ENCODE measurements at places on chromosomes 4 and X.

- no peak overlapping the region for H3K4me3 ChIP-seq
- peaks cover 5% of the 10 kb centered on the region for H3K4me1 ChIP-seq
- no peak overlapping the region for H3K27ac ChIP-seq
- H3K36me3 ChIP-seq, result no peaks in the 10 kb centered on the region
- DNase-seq, result no peak
- no peaks in the 10 kb centered on the region for H3K27me3 ChIP-seq
Measured at GRCh38 chrX:139936259-139936658, 3.4 kb upstream of the ATP11C start.

- H3K36me3 ChIP-seq, result no peaks in the 10 kb centered on the region
- H3K4me3 ChIP-seq, result no peak overlapping the region
- no peak overlapping the region for H3K27ac ChIP-seq
- DNase-seq, result no peak
Measured at GRCh38 chr4:140753329-140753728, 2.9 kb downstream of the TBC1D9 start.

- H3K27ac ChIP-seq, result no peak overlapping the region
- H3K4me1 ChIP-seq, result no peaks in the 10 kb centered on the region
- no peak overlapping the region for H3K4me3 ChIP-seq
- H3K36me3 ChIP-seq, result no peaks in the 10 kb centered on the region
- H3K27me3 ChIP-seq, result no peaks in the 10 kb centered on the region
Measured at GRCh38 chr4:187387739-187388138, 607.8 kb upstream of the ZFP42 start.

DNA sequence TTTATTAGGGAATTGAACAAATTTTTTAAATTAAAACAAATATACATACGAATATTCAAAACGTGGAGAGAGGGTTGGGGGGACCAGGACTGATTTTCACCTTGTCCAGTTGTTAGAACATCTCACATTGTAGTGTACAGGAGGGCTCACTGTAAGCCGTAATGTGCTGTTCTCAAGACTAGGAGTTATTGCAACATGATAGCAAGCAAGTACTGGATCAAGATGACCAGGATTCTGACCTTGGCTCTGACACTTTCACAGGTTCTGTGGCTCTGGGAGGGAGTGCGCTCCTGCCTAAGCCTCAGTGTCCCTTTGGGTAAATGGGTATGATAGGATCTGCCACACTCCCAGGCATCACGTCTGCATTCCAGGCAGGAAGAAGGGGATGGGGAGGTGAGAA is 59.0 kb downstream of the SORCS2 start:
- H3K4me1 ChIP-seq, result peaks cover 12% of the 10 kb centered on the region
- H3K4me3 ChIP-seq, result no peak overlapping the region
- no peak for DNase-seq
- H3K27ac ChIP-seq, result no peak overlapping the region

DNA sequence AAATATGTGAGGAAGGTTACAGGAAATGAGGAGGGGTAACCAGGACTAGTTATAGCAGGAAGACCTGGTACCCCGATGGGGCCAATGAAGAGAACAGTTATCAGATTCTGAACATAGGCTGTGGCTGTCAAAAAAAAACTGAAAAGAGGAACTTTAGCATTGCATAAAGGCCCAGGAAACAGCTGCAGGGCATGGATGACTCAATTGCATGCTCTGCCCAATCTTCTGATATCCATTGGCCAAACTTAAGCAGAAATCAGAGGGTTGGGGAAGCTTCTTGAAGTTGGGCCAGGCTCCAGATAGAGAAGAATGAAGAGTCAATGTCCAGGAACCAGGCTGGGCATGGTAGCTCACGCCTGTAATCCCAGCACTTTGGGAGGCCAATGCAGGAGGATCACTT is 1222.4 kb upstream of the PRKX start:
- no peaks in the 10 kb centered on the region for H3K4me1 ChIP-seq
- no peaks in the 10 kb centered on the region for H3K36me3 ChIP-seq
- DNase-seq, result no peak
- no peaks in the 10 kb centered on the region for H3K27me3 ChIP-seq

- H3K27ac ChIP-seq, result no peak overlapping the region
- DNase-seq, result no peak
- H3K4me3 ChIP-seq, result no peak overlapping the region
- no peaks in the 10 kb centered on the region for H3K36me3 ChIP-seq
Measured at GRCh38 chr4:85773372-85773771, 298.4 kb downstream of the ARHGAP24 start.

- H3K4me1 ChIP-seq, result no peaks in the 10 kb centered on the region
- no peaks in the 10 kb centered on the region for H3K27me3 ChIP-seq
- H3K27ac ChIP-seq, result no peak overlapping the region
- no peak for DNase-seq
- no peaks in the 10 kb centered on the region for H3K36me3 ChIP-seq
Measured at GRCh38 chr4:176359590-176359989, 39.8 kb downstream of the SPCS3 start.

DNA sequence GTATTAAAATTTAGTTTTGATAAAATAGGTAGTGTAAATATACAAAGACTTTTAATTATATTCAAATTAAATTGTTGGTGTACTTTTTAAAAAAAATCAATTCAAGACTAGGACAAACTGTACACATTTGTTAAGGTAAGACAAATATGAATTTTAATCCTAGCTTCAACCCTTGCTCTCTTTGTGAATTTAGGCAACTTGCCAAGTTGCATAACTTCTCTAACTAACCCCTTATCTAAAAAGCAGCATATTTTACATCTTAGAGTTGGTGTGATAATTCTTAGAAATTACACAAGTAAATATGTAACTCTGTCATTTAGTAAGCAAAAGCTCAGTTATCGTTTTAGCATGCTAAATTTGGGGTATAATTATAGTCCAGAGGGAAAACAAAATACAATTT is 78.1 kb upstream of the FSTL5 start:
- H3K4me3 ChIP-seq, result no peak overlapping the region
- no peaks in the 10 kb centered on the region for H3K4me1 ChIP-seq
- no peak for DNase-seq
- no peaks in the 10 kb centered on the region for H3K27me3 ChIP-seq

GRCh38 chr4:173449380-173449717 is 50.4 kb upstream of the SCRG1 start:
- no peak overlapping the region for H3K27ac ChIP-seq
- no peaks in the 10 kb centered on the region for H3K36me3 ChIP-seq
- DNase-seq, result no peak

- H3K36me3 ChIP-seq, result no peaks in the 10 kb centered on the region
- peak; percentile 6 for DNase-seq
- no peaks in the 10 kb centered on the region for H3K27me3 ChIP-seq
- H3K4me1 ChIP-seq, result no peaks in the 10 kb centered on the region
- no peak overlapping the region for H3K4me3 ChIP-seq
Measured at GRCh38 chr4:170497112-170497511, 407.4 kb upstream of the AADAT start.

GRCh38 chr4:69649629-69650028 is 3.4 kb downstream of the UGT2A1 start:
- no peak overlapping the region for H3K4me3 ChIP-seq
- H3K36me3 ChIP-seq, result no peaks in the 10 kb centered on the region
- no peaks in the 10 kb centered on the region for H3K4me1 ChIP-seq
- no peaks in the 10 kb centered on the region for H3K27me3 ChIP-seq

DNA sequence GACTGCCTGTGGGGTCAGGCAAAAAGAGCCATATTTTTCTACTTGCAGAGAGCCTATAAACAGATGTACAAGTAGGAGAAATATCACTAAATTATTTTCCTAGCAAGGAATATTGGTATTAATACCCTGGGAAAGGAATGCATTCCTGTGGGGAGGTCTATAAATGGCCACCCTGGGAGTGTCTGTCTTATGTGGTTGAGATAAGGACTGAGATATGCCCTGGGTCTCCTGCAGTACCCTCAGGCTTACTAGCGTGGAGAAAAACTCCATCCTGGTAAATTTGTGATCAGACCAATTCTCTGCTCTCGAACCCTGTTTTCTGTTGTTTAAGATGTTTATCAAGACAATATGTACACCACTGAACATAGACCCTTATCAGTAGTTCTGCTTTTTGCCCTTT is 35.4 kb downstream of the C4orf33 start:
- no peak for DNase-seq
- H3K4me3 ChIP-seq, result no peak overlapping the region
- H3K36me3 ChIP-seq, result no peaks in the 10 kb centered on the region
- H3K4me1 ChIP-seq, result no peaks in the 10 kb centered on the region

- no peaks in the 10 kb centered on the region for H3K27me3 ChIP-seq
- no peak overlapping the region for H3K27ac ChIP-seq
- H3K36me3 ChIP-seq, result no peaks in the 10 kb centered on the region
- H3K4me1 ChIP-seq, result no peaks in the 10 kb centered on the region
- no peak overlapping the region for H3K4me3 ChIP-seq
Measured at GRCh38 chr4:184891816-184892397, 66.1 kb upstream of the ACSL1 start.

- DNase-seq, result peak; percentile 17
- no peak overlapping the region for H3K27ac ChIP-seq
- H3K27me3 ChIP-seq, result no peaks in the 10 kb centered on the region
- H3K4me1 ChIP-seq, result no peaks in the 10 kb centered on the region
Measured at GRCh38 chrX:45513042-45513441, 312.4 kb upstream of the DIPK2B start.

DNA sequence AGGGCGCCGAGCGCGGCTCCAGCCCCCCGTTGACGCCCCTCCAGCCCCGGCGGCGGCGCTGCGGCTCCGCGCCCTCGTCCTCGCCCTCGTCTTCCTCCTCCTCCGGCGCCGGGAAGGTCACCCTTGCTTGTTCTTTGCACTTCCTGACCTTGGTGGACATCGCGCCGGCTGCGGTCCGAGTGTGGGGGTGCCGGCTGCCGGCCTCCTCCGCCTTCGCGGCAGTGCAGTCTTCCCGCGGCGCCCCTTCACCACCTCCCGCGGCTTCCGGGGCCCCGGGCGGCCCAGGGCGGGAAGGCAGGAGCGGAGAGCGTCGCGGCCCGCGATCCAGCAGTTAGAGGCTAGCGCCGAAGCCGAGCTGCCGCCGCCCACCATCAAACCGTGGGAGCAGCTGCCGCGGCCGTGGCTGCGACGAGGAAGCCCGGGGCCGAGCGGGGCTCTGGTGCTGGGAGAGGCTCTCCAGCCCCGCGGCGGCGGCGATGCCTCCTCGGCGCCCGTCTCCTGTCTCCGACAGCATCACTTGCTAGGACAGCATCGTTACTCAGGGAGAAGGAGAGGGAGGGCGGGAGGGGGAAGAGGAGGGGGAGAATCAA is at the start of gene TRPC3:
TSS of gene TRPC3 (minus strand) at position 540 of the 590 bp plus-strand sequence. CDS start at position 160, 380 bp downstream.
- peaks cover 98% of the 10 kb centered on the region for H3K27me3 ChIP-seq
- H3K4me3 ChIP-seq, result peak within 1 kb of the TSS; percentile 63
- H3K4me1 ChIP-seq, result peaks cover 11% of the 10 kb centered on the region
- H3K27ac ChIP-seq, result no peak within 1 kb of the TSS
- peak; percentile 67 for DNase-seq
- no peaks in the 10 kb centered on the region for H3K36me3 ChIP-seq

DNA sequence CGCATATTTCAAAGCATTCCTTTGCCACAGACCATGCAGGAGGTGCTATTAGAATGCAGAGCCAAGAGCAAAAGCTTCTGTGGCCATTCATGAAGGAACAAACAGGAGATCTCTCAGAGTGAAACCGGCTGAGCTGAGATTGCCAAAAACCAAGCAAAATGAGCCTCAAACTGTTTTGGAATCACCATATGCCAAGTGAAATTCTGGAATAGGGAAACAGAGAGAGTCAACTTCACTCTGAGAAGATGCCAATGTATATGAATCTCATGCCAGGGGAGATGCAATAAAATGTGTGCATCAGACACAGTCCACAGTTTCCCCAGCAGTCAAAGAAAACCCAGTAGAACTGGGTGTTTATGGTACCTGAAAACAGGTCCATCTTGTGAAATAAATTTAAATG is 42.3 kb downstream of the SRPX start:
- H3K27me3 ChIP-seq, result no peaks in the 10 kb centered on the region
- H3K4me3 ChIP-seq, result no peak overlapping the region
- H3K27ac ChIP-seq, result no peak overlapping the region
- no peaks in the 10 kb centered on the region for H3K36me3 ChIP-seq
- no peak for DNase-seq
- H3K4me1 ChIP-seq, result no peaks in the 10 kb centered on the region

DNA sequence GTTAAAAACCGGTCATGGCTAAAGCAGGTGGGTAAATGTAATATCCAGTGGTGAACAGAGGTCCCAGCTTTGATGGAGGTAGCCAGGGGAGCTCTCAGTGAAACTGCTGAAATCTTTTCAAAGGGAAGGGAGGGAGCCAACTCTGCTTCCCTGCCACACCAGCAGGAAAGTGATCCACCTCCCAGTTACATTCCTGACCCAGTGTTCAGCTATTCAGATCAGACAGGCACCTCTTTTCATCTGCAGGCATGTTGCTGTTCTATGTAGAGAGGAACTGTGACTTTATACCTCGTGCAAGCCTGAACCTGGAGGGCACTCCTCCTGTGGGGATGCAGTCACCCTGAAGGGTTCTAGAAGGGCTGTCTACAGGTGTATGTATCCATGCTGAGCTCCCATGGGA is 37.6 kb downstream of the DCLK2 start:
- H3K4me3 ChIP-seq, result no peak overlapping the region
- no peaks in the 10 kb centered on the region for H3K27me3 ChIP-seq
- H3K36me3 ChIP-seq, result no peaks in the 10 kb centered on the region
- DNase-seq, result no peak
- H3K27ac ChIP-seq, result no peak overlapping the region
- no peaks in the 10 kb centered on the region for H3K4me1 ChIP-seq

DNA sequence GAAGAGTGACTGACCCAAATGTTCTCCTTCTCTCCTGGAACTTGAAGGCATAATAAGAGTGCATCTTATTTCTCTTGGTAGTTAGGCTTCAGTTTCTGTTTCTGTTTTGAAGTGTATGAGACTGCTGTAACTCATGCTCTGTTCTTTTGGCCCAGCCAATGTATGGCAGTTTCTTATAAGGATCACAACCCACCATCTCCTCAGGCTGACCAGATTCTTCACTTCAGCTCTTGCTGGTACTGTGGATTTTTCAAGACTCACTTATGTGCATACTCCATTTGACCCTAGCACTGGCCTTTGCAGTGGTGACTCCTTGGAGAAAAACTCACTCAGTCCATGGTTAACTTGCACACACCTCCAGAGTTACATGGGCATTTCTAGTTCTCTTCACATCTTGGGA is 9.6 kb upstream of the YTHDC1 start:
- no peaks in the 10 kb centered on the region for H3K27me3 ChIP-seq
- H3K4me3 ChIP-seq, result no peak overlapping the region
- no peak for DNase-seq
- no peaks in the 10 kb centered on the region for H3K36me3 ChIP-seq
- no peak overlapping the region for H3K27ac ChIP-seq

GRCh38 chrX:101370888-101371504 is 15.0 kb downstream of the BTK start:
- no peaks in the 10 kb centered on the region for H3K4me1 ChIP-seq
- H3K27ac ChIP-seq, result no peak overlapping the region
- no peak for DNase-seq
- no peak overlapping the region for H3K4me3 ChIP-seq
- H3K36me3 ChIP-seq, result no peaks in the 10 kb centered on the region

All from neural progenitor cell (in vitro differentiated cells).